ENCODE measurements at places on chromosomes 5 and 9.

- no peak overlapping the region for H3K27ac ChIP-seq
- no peaks in the 10 kb centered on the region for H3K27me3 ChIP-seq
- H3K4me3 ChIP-seq: no peak overlapping the region
- H3K4me1 ChIP-seq: no peaks in the 10 kb centered on the region
- no peak for DNase-seq
- no peaks in the 10 kb centered on the region for H3K36me3 ChIP-seq
These were observed 119.5 kb upstream of the CTNND2 start for GRCh38 chr5:12023614-12024241.

DNA sequence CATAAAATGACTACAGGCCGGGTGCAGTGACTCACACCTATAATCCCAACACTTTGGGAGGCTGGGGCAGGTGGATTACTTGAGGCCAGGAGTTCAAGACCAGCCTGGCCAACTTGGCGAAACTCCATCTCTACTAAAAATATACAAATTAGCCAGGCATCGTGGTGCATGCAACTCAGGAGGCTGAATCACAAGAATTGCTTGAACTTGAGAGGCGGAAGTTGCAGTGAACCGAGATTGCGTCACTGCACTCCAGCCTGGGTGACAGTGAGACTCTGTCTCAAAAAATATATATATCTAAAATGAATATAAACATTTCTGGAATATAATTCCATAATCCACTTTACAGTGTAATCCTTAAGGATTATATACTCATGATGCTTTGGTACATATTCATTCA lies 66.5 kb downstream of the TEX10 start:
- H3K4me1 ChIP-seq: no peaks in the 10 kb centered on the region
- DNase-seq: no peak
- no peak overlapping the region for H3K4me3 ChIP-seq
- H3K27me3 ChIP-seq: no peaks in the 10 kb centered on the region
- no peak overlapping the region for H3K27ac ChIP-seq
- peaks cover 55% of the 10 kb centered on the region for H3K36me3 ChIP-seq

GRCh38 chr5:108523360-108523759 lies 141.5 kb upstream of the FBXL17 start:
- no peak overlapping the region for H3K4me3 ChIP-seq
- DNase-seq: no peak
- no peaks in the 10 kb centered on the region for H3K36me3 ChIP-seq
- H3K27me3 ChIP-seq: peaks cover 7% of the 10 kb centered on the region

- H3K27ac ChIP-seq: no peak overlapping the region
- no peaks in the 10 kb centered on the region for H3K36me3 ChIP-seq
- no peaks in the 10 kb centered on the region for H3K27me3 ChIP-seq
- no peak for DNase-seq
- H3K4me1 ChIP-seq: no peaks in the 10 kb centered on the region
These were observed 599.3 kb upstream of the TLE4 start for GRCh38 chr9:78972303-78972999.

GRCh38 chr9:135525241-135526088 lies 4.2 kb downstream of the LCN1 start:
- H3K4me1 ChIP-seq: peaks cover 2% of the 10 kb centered on the region
- no peak overlapping the region for H3K4me3 ChIP-seq
- DNase-seq: no peak

GRCh38 chr5:160108124-160108523 lies 11.1 kb downstream of the PWWP2A start:
- peaks cover 30% of the 10 kb centered on the region for H3K36me3 ChIP-seq
- no peak overlapping the region for H3K4me3 ChIP-seq
- peaks cover 9% of the 10 kb centered on the region for H3K4me1 ChIP-seq
- DNase-seq: no peak

GRCh38 chr9:135479469-135480052 lies at the start of gene PPP1R26:
Gene PPP1R26 (plus strand): TSS chr9:135479782. CDS start chr9:135484511, 4,729 bp downstream.
- DNase-seq: no peak
- peaks cover 4% of the 10 kb centered on the region for H3K4me1 ChIP-seq
- no peak within 1 kb of the TSS for H3K27ac ChIP-seq
- no peaks in the 10 kb centered on the region for H3K36me3 ChIP-seq
- H3K27me3 ChIP-seq: peaks cover 41% of the 10 kb centered on the region

DNA sequence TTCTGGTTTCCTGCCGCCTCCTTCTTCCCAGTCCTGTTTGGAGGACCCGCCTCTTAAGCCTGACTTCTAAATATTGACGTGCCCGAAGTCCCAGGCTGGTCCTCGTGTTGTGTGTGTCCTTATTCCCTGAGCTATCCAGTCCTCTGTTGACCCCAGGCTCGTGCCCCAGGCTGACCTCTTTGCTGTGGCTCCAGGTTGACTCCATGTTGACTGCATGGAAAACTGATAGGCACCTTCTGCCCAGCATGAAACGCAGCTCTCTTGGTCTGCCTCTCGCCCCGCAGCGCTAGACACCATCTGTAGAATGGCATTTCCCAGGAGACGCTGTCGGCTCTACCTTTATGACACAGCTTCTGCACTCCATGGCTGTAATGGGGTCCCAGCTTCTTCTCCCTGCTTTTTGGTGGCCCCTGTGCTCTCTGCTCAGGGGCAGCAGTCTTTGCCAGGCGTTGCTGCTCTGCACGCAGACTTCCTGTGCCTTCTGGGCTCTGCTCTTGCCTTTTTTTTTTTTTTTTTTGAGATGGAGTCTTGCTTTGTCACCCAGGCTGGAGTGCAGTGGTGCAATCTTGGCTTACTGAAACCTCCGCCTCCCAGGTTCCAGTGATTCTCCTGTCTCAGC lies 28.4 kb downstream of the EHMT1 start:
- peaks cover 44% of the 10 kb centered on the region for H3K4me1 ChIP-seq
- H3K27ac ChIP-seq: peak overlapping the region; percentile 77
- DNase-seq: no peak
- peaks cover 38% of the 10 kb centered on the region for H3K36me3 ChIP-seq

DNA sequence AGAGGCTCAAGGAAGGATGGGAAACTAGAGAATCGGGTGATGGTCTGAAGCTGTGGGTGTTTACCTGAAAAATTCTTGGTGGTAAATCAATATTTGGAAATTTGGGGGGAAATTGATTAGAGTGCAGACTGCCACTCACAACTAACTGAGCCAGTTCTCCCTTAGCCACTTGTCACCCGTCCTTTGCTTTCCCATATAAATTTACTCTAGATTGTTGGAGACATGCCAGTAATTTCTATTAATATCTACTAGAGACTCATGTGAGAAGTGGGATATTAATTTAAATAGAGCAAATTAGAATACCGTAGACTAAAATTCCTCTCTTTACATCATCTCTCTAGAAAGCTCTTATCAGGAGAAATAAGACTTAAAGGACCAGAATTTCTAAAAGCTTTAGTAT lies 471.3 kb upstream of the DAB2 start:
- H3K4me3 ChIP-seq: no peak overlapping the region
- H3K27me3 ChIP-seq: peaks cover 5% of the 10 kb centered on the region
- no peak overlapping the region for H3K27ac ChIP-seq
- no peaks in the 10 kb centered on the region for H3K4me1 ChIP-seq
- no peaks in the 10 kb centered on the region for H3K36me3 ChIP-seq

GRCh38 chr9:81465468-81466011 lies 223.8 kb downstream of the TLE1 start:
- no peak overlapping the region for H3K4me3 ChIP-seq
- H3K4me1 ChIP-seq: no peaks in the 10 kb centered on the region
- DNase-seq: no peak

DNA sequence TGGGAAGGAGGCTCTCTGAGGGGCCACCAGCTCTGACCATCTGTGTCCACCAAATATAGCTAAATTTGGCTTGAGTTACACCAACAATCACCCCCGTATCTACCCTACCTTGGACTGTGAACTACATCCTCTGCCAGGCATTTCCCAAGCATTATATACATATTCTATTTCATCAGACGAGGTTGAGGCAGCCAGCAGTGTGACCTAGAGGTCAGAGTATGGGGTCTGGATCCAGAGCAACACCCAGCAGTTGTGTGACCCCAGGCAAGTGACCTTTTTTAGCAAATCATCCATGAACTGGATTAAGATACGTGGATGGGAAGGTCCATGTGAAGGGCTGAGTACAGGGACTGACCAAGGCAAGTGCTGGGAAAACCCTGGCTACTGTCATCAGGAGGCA lies 180.6 kb downstream of the HSPA4 start:
- H3K4me1 ChIP-seq: peaks cover 6% of the 10 kb centered on the region
- no peak overlapping the region for H3K27ac ChIP-seq
- H3K4me3 ChIP-seq: no peak overlapping the region
- no peak for DNase-seq

- H3K4me1 ChIP-seq: peaks cover 61% of the 10 kb centered on the region
- no peaks in the 10 kb centered on the region for H3K27me3 ChIP-seq
- H3K36me3 ChIP-seq: peaks cover 36% of the 10 kb centered on the region
- H3K27ac ChIP-seq: peak overlapping the region; percentile 85
- peak overlapping the region; percentile 84 for H3K4me3 ChIP-seq
These were observed 1.4 kb downstream of the RAPGEF1 start for GRCh38 chr9:131738293-131739132.

DNA sequence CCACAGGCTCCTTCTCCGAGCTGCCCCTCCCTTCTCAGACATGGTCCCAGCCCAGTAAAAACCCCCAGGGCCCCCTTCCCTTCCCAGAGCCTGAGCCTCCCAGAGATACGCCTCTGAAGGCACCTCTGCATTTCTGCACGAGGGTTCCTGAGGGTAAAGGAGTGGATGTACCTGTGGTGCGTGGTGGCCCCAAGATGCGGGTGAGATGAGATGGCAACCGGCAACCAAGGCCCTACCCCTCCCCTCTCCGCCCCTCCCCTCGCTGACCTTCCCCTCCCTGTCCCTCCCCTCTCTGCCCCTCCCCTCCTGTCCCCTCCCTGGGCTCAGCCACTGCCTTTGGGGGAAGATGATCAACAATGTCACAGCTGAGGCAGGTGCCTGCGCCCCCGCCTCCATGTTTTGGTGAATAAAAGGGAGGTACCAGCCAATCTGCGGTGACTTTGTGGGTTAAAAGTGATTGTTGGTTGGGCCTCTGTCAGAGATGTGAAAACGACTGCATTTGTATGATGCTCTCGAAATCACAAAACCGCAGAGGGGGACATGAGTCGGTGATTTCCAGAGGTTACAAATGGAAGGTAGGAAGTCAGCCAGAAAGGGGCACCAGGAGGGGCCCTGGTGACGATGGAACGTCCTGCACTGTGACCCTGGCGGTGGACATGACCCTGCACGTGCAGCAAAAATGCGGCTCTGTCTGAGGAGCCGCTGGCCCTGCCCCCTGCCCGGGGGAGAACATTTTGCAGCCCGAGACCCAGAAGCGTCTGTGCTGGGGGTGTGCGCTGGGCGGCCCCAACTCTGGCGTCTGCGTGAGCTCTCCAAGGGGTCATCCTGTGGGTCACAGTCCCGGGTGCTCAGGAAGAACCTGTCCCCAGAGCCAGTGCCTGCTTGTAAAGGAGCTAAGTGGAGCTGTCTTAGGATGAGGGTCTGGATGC lies 3.7 kb downstream of the LCN9 start:
- no peaks in the 10 kb centered on the region for H3K4me1 ChIP-seq
- no peak overlapping the region for H3K4me3 ChIP-seq
- no peaks in the 10 kb centered on the region for H3K27me3 ChIP-seq
- H3K27ac ChIP-seq: no peak overlapping the region
- no peaks in the 10 kb centered on the region for H3K36me3 ChIP-seq

DNA sequence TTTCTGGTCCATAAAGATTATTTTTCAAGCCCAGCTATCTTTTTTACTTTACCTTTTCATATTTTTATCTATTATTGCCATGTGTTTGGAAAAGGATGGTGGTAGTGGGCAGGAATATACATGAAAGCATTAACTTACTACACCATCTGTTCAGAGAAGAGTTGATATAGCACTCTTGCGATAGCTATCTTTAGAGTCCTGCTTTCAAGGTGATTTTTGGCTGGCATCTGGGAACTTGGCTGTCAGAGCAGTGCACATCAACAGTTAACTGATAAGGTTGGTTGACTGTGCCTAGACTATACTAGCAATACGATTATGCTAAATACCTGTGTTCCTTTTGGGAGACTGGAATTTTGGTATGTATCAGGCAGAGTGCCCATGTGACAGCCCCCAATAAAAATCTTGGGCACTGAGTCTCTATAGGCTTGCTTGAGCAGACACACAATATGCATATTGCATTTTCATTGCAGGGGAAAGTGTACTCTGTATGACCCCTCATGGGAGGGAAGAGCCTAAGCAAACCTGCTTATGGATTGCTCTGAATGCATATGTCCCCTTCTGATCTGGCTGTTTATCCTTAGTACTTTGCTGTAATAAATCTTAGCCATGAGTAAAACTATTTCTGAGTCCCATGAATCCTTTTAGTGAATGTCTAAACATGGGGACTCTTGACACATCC lies 227.6 kb upstream of the C9orf72 start:
- H3K27me3 ChIP-seq: peaks cover 8% of the 10 kb centered on the region
- DNase-seq: no peak
- no peak overlapping the region for H3K27ac ChIP-seq
- no peak overlapping the region for H3K4me3 ChIP-seq

GRCh38 chr9:78963911-78964310 lies 607.9 kb upstream of the TLE4 start:
- no peak for DNase-seq
- no peak overlapping the region for H3K27ac ChIP-seq
- H3K4me3 ChIP-seq: no peak overlapping the region
- H3K27me3 ChIP-seq: no peaks in the 10 kb centered on the region

GRCh38 chr9:132969783-132970182 lies 8.7 kb upstream of the GFI1B start:
- peaks cover 12% of the 10 kb centered on the region for H3K27me3 ChIP-seq
- no peak for DNase-seq
- H3K27ac ChIP-seq: no peak overlapping the region
- H3K4me1 ChIP-seq: no peaks in the 10 kb centered on the region
- H3K36me3 ChIP-seq: no peaks in the 10 kb centered on the region

- H3K27me3 ChIP-seq: no peaks in the 10 kb centered on the region
- H3K4me1 ChIP-seq: no peaks in the 10 kb centered on the region
- no peak overlapping the region for H3K4me3 ChIP-seq
- no peak overlapping the region for H3K27ac ChIP-seq
- DNase-seq: no peak
- no peaks in the 10 kb centered on the region for H3K36me3 ChIP-seq
These were observed 74.9 kb downstream of the FBXL7 start for GRCh38 chr5:15574806-15575325.

- H3K27me3 ChIP-seq: no peaks in the 10 kb centered on the region
- no peaks in the 10 kb centered on the region for H3K4me1 ChIP-seq
- no peak for DNase-seq
- no peak overlapping the region for H3K27ac ChIP-seq
These were observed 173.3 kb upstream of the POC5 start for GRCh38 chr5:75890546-75890945.

- peak overlapping the region; percentile 99 for H3K27ac ChIP-seq
- DNase-seq: no peak
- H3K4me3 ChIP-seq: peak overlapping the region; percentile 97
- H3K4me1 ChIP-seq: peaks cover 32% of the 10 kb centered on the region
- H3K27me3 ChIP-seq: no peaks in the 10 kb centered on the region
- peaks cover 18% of the 10 kb centered on the region for H3K36me3 ChIP-seq
These were observed 1.2 kb downstream of the SCAMP1 start for GRCh38 chr5:78361631-78361993.

DNA sequence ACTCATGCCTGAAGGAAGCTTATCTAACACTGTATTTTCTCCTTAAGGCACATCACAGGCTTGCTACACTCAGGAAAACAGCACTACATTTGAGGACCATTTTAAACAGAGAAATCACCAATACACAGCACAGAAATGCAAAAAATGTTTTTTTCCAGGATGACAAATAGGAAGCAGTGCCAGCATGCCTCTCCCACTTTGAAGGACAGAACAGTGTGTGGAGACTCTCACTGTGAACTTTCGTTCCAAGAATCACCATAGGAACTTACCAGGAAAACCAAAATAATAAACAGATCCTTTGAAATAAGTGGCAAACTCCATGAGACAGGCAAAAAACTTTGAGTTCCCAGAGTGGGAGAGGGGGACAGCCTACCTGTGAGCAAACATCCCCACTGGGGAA lies 217.8 kb upstream of the MAST4 start:
- no peak for DNase-seq
- H3K27me3 ChIP-seq: peaks cover 9% of the 10 kb centered on the region
- no peak overlapping the region for H3K27ac ChIP-seq
- no peaks in the 10 kb centered on the region for H3K36me3 ChIP-seq
- no peaks in the 10 kb centered on the region for H3K4me1 ChIP-seq

Measured in activated CD4-positive, alpha-beta T cell treated with anti-CD3 and anti-CD28 coated beads, Interleukin-2, amount 10 ng/mL, durations not matched to agents 7 days and 5 days (primary cell).